ENCODE measurements at places on chromosomes 11 and 22.
A peak's percentile ranks its signal among the peaks of the same experiment; 100 is the strongest.

GRCh38 chr22:49943405-49943765 lies 17.2 kb upstream of the PIM3 start:
- no peak for DNase-seq

- no peak for DNase-seq
Observed at GRCh38 chr22:24104307-24105012, 76.8 kb upstream of the SUSD2 start.

GRCh38 chr11:48001438-48002021 lies 21.2 kb downstream of the PTPRJ start:
- peak; percentile 54 for DNase-seq

- DNase-seq: no peak
Observed at GRCh38 chr11:32005786-32006416, 85.0 kb upstream of the RCN1 start.
